ENCODE measurements at places on chromosomes 5 and 9. TPM values are rescaled to one million over a fixed set of nuclear protein-coding genes. Genes with fewer than 3 reads are reported as not detected.

Gene LAMC3
- total RNA-seq, result 3.0 TPM

Gene ZNF618
- 5.8 TPM for total RNA-seq

Gene RNF38
- 46.8 TPM for total RNA-seq

Gene OCLN
- total RNA-seq, result 3.6 TPM

Gene DIPK1B
- 25.1 TPM for total RNA-seq

Gene PCDHB8
- 8.6 TPM for total RNA-seq

Gene GNA14
- 0.31 TPM for total RNA-seq

Gene CCL19
- total RNA-seq, result not detected

Gene FAT2
- 0.31 TPM for total RNA-seq

Gene GADD45G
- 5.6 TPM for total RNA-seq

Gene LCNL1
- total RNA-seq, result 0.16 TPM

Gene CARTPT
- not detected for total RNA-seq

Gene SV2C
- 1.7 TPM for total RNA-seq

Gene FGF10
- 0.47 TPM for total RNA-seq

Gene PCDHB11
- 10.5 TPM for total RNA-seq

Gene SLC25A2
- not detected for total RNA-seq

Gene IFNK
- total RNA-seq, result not detected

Gene RASGRF2
- total RNA-seq, result 20.0 TPM

Gene ARAP3
- total RNA-seq, result 3.3 TPM

Gene C8G
- total RNA-seq, result not detected

Gene SH3TC2
- 1.6 TPM for total RNA-seq

Gene KCNN2
- total RNA-seq, result 34.6 TPM

Gene SLC6A7
- 0.62 TPM for total RNA-seq

Gene PRRC2B
- 118 TPM for total RNA-seq

Gene FBXL7
- total RNA-seq, result 3.0 TPM

Gene SLC36A2
- total RNA-seq, result not detected

Gene LCN2
- total RNA-seq, result not detected

Gene CMBL
- total RNA-seq, result 3.9 TPM

Gene HMCN2
- not detected for total RNA-seq

Gene MYORG
- 4.7 TPM for total RNA-seq

Gene MARCHF3
- 13.3 TPM for total RNA-seq

Gene CDH12
- total RNA-seq, result 38.4 TPM

Gene CDC42SE2
- total RNA-seq, result 170 TPM

Gene PCDHB7
- 13.4 TPM for total RNA-seq

Gene CCNO
- total RNA-seq, result 0.16 TPM

Gene LCN10
- total RNA-seq, result not detected

Gene OBP2B
- not detected for total RNA-seq

Gene TAF9
- total RNA-seq, result 83.0 TPM

Gene GDF9
- 1.9 TPM for total RNA-seq

Gene SPATA31A3
- not detected for total RNA-seq

Gene WNT8A
- not detected for total RNA-seq

Gene AOPEP
- 32.1 TPM for total RNA-seq

Gene C9orf57
- not detected for total RNA-seq

Gene PIP5KL1
- 1.4 TPM for total RNA-seq

Gene NMUR2
- total RNA-seq, result not detected

Gene BAG1
- total RNA-seq, result 26.7 TPM

Gene GABRA1
- 18.2 TPM for total RNA-seq

Gene NUTM2G
- not detected for total RNA-seq

Gene ZBED3
- 2.2 TPM for total RNA-seq

Gene PKD2L2
- not detected for total RNA-seq
